ENCODE measurements at places on chromosomes 5 and 9.

DNA sequence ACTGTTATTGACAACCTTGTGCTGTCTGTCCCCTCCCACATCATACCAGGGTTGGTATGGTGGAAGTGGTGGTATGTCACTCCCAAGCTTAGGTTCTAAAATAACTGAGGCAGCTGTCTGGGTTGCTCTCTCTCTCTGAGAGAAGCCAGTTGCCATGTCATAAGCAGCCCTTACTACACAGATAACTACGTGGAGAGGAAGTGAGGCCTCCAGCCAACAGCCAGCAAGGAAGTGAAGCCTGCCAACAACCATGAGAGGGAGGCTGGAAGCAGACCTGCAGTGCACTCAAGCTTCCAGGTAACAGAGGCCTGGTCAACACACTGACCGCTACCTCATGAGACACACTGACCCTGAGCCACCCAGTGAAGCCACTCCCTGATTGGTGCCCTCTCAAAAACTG is 18.6 kb downstream of the CTNNAL1 start:
- no peak for DNase-seq

- peak; percentile 1 for DNase-seq
Observed at GRCh38 chr5:154829589-154830218, 20.7 kb downstream of the FAXDC2 start.

- DNase-seq = no peak
Observed at GRCh38 chr5:176884571-176884890, 14.6 kb downstream of the HK3 start.

DNA sequence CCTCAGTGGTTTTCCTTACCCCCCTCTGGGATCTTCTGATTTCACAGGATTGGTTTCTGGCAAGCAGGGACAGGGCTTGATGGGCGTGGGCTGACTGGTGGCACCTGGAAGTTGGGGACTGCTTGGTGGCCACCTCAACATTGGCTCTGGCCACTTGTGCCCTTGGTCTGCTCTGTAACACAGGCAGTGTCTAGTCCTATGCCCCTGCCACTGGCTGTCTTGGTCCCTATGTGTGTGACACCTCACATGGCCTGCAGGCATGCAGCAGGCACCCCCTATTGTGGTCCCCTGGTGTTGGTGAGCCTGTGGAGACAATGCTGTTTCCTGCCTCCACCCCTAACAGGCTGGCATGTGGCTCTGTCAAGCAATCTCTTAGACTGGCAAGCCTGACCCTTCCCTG is 71.3 kb downstream of the GDA start:
- no peak for DNase-seq

DNA sequence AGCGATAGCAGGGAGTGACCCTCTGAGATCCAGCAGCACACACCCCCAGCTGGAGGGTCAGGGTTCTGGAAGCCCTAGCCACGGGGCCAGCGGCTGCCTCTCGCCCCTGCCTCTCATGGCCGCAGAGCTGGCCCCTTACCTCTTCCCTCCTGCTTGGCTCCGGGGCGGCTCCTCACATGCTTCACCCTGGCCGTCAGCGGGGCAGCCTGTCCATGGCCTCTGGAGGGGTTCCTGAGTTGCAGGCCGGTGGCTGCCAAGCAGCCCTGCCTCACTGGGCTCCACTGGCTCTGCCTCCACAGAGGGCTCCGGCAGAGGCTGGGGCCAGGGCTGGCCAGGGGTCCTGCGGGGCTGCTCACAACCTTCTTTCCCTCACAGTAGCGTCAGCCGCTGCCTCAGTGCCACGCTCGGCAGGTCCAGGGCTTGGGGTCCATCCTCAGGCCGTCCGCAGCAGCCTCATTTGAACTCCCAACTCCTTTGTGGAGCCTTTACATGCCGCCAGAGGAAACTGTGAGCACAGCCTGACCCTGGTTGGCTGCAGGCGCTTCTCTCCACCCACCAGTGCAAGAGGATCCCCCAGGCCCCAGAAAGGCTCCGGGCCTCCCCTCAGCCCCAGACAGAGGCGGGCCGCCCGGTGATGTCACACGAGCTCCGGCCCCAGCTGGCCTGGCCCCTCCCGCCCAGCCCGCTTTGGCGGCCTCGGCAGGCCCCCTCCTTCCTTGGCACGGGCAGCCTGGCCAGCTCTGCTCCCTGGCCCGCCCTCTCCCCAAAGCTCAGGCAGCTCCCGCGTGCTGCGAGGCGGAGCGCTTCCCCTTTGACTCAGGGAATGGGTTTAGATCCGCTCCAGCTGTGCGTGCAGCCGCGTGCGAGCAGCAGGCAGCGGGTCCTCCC is at the start of gene ANGPTL2:
ANGPTL2 (minus strand) TSS at position 460 of the 888 bp plus-strand sequence. CDS start 13,904 bp downstream, outside the sequence.
- no peak for DNase-seq

DNA sequence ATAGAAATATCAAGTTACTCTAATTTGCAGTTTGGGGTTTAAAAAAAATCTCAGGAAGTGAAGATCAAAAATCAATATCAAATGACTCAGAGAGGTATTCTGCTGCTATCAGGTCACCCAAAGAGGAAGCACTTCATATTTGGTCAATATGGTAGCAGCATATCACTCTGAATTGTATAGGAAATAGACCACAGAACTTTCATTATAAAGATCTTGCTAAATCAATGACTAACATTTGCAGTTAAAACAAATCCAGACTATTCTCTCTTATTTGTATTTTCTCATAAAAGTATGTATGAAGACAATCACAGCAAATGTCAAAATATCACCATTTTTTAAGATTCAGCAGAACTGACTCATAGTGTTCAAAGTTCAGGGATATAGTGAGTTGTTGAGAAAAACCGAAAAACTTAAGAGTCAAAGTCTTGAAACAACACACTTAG is 105.8 kb upstream of the PCSK1 start:
- DNase-seq = no peak

DNA sequence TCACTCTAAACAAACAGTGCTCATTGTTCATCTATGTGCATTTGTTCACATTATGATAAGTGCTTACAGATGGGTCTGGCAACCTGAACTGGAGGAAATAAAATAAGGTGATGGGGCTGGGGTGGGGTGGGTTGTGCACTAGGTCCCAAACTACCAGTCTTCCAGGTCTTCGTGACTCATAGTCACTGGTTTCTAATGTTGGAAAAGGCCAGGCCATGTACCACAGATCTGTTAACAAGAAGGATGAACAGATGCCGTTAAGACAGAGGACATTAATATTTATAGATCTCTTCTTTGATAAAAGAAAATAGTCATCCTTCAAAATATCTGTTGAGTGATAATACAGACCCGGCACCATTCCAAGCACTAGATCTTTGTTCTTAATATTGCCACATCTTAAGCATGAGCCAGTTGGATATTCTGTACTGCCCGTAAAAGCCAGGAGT is 71.4 kb upstream of the STARD4 start:
- no peak for DNase-seq

DNA sequence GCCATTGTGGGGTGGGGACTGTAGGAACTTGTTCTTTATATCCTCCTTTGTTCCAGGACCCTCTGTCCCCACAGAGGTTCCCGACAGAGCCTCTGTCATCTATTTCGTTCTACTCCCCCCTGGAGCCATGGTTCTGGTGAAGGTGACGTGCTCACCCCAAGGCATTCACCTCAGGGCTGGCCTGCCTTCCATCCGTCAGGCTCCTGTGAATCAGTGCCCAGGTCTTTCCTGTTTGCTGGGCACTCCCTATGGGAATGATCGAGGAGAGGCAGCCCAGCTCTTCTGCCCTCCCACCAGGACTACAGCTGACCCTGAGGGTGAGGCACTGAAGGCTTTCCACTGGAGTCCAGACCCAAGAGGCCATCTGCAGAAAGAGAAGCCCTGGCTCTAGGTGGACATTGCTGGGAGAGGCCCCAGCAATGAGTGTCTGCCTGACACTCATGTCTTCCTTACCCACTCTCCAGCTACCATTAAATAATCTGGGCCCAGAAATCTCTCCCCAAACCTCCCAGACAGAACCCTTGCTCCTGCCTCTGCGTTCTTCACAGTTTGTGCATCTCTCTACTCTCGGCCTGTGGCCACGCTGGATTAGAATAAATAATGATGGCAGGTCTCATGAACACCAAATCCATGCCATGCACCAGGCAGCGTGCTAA is 214.2 kb downstream of the FSTL4 start:
- no peak for DNase-seq

DNA sequence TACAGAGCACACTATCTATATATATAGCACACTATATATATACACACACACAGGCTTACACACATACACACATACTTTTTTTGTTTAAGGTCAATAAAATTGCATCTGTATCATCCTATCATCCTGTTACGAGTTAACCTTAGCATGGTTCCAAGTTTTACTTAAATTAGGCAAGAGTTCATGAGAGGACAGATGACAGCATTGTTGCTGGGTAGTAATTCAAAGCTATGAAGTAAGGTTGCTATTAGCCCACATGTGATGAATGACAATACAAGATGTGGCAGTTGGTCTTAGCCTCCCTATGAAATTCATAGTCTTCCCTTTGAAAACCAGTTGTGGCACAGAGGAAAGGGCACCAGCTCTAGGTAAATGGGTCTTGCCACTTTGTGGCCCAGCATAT is 438.1 kb downstream of the ACTL7B start:
- no peak for DNase-seq

DNA sequence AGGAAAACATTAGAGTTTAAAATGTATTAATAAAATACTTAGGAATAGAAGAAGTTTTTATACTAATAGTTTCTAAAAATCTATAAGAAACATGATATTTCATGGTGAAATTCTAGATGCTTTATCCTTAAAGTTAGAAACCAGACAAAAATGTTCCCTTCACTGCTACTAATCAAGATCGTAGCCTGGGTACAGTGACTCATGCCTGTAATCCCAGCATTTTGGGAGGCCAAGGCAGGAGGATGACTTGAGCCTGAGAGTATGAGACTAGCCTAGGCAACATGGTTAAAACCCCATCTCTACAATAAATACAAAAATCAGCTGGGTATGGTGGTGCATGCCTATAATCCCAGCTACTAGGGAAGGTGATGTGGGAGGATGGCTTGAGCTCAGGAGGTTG is 30.4 kb upstream of the KLF9 start:
- no peak for DNase-seq

- no peak for DNase-seq
Observed at GRCh38 chr9:106753155-106753671, 109.8 kb upstream of the ZNF462 start.

- DNase-seq = no peak
Observed at GRCh38 chr5:172906888-172907287, 52.3 kb upstream of the RPL26L1 start.
